Endothelial cell (in vitro differentiated cells): ENCODE measurements at places on chromosomes 11 and 22.
A peak's percentile ranks its signal among the peaks of the same experiment; 100 is the strongest.

GRCh38 chr22:45441138-45441537, 27.6 kb downstream of the RIBC2 start:
- H3K27me3 ChIP-seq, result peaks cover 6% of the 10 kb centered on the region
- no peak overlapping the region for H3K4me3 ChIP-seq
- H3K36me3 ChIP-seq, result peaks cover 4% of the 10 kb centered on the region
- DNase-seq, result peak; percentile 48
- H3K27ac ChIP-seq, result no peak overlapping the region
- H3K4me1 ChIP-seq, result peaks cover 18% of the 10 kb centered on the region

- peak; percentile 79 for DNase-seq
- peaks cover 50% of the 10 kb centered on the region for H3K4me1 ChIP-seq
These were observed 11.7 kb upstream of the GLYATL1 start for GRCh38 chr11:58927393-58928106.

DNA sequence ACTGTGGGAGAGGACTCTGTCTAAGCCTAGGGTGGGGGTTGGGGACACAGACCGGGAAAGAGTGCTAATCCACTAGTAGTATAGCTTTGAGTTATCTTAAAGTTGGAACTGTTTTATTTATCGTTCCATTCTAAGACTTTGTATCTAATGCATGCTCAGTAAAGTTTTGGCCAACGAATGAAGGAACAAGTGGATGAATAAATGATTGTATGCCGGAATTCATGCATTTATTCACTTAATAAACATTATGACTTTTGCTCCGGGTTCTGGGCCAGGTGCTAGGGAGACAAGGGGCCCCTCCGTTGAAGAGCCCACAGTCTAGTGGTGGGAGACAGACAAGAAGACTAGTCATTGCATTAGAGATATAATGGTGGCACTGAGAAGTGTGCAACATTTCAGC, 645 bp downstream of the RNF121 start:
- peaks cover 8% of the 10 kb centered on the region for H3K27me3 ChIP-seq
- no peak for DNase-seq
- H3K4me3 ChIP-seq, result peak overlapping the region; percentile 100
- peak overlapping the region; percentile 100 for H3K27ac ChIP-seq
- peaks cover 5% of the 10 kb centered on the region for H3K36me3 ChIP-seq

DNA sequence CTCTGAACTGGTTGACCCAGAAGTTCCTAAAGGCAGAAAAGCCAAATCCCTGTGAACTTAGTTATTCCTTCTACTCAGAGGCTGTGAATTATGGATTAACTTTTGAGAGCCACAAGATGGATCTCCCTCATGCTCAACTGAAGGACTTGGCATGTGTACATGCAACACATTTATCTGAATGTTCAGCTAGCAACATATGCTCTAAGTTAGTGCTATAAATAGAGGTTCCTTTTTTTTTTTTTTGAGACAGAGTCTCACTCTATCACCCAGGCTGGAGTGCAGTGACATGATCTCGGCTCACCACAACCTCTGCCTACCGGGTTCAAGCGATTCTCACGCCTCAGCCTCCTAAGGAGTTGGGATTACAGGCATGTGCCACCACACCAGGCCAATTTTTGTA, 40.1 kb downstream of the EIF4ENIF1 start:
- no peaks in the 10 kb centered on the region for H3K27me3 ChIP-seq
- H3K4me3 ChIP-seq, result no peak overlapping the region
- H3K27ac ChIP-seq, result no peak overlapping the region
- H3K36me3 ChIP-seq, result peaks cover 27% of the 10 kb centered on the region
- DNase-seq, result no peak
- no peaks in the 10 kb centered on the region for H3K4me1 ChIP-seq

DNA sequence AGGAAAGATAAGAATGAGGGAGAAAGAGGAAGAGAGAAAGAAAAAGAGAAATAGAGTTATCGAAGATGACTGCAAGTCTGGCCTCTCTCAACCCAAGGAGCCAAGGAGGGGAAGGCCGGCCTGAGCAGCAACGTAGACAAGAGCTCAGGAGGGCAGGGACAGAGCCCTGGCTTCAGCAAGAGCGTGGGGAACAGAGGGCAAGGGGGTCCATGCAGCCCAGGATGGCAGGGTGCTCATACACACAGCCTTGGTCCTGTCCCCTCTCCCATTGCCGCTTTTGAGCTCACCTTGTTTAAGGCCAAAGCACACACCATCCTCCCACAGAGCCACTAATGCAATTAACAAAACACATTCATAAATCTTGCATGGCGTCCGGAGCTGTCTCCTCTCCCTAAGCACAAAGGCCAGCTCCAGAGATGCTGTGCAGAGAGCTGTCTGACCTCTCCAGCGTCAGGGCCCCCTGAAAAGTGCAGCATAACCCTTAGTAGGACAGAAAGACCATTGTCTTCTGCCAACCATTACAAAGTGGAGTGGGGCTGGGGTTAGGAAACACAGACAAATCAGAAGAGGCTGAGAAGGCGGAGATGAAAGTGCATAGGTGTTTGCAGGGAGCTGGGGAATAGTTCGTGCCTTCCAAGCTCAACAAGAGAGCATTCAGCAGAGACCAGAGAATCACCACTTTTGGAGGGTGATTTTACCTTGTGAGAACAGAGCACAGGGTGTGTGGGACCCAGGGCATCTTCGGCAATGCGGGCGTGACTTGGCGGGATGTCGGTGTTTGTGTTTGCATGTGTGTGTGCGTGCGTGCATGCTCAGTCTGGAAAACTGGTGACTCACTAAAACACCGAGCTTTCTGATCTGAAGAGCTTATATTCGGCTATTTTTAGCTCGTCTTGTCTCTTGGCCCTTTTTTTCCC, 28.2 kb upstream of the JAM3 start:
- no peak overlapping the region for H3K27ac ChIP-seq
- H3K4me3 ChIP-seq, result peak overlapping the region; percentile 1
- no peaks in the 10 kb centered on the region for H3K36me3 ChIP-seq
- H3K4me1 ChIP-seq, result peaks cover 16% of the 10 kb centered on the region

- H3K4me3 ChIP-seq, result no peak overlapping the region
- H3K27ac ChIP-seq, result peak overlapping the region; percentile 78
- peaks cover 43% of the 10 kb centered on the region for H3K4me1 ChIP-seq
- no peak for DNase-seq
- H3K27me3 ChIP-seq, result peaks cover 6% of the 10 kb centered on the region
These were observed 14.4 kb downstream of the OAF start for GRCh38 chr11:120224972-120225909.

GRCh38 chr11:1460396-1460985, 26.1 kb downstream of the MOB2 start:
- peaks cover 3% of the 10 kb centered on the region for H3K27me3 ChIP-seq
- no peaks in the 10 kb centered on the region for H3K4me1 ChIP-seq
- H3K36me3 ChIP-seq, result peaks cover 2% of the 10 kb centered on the region
- no peak for DNase-seq
- no peak overlapping the region for H3K27ac ChIP-seq

DNA sequence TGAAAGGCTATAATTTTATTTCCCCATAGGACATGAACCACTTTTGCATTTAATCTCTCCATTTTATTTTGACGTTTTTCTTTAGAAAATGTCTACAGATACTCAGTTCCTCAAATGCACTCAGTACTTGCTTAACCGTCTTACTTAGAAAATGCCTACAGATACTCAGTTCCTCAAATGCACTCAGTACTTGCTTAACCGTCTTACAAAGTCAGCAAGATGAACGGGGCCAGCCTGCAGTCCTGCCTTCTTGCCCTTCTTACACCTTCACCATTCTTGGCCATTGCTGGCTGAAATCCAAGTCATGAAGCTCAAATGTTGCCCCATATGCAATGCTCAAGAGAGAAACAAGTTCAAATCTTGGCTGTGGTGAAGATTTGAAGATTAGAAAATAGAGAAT, 34.1 kb downstream of the CSNK2A3 start:
- no peak overlapping the region for H3K27ac ChIP-seq
- no peak for DNase-seq
- H3K36me3 ChIP-seq, result peaks cover 43% of the 10 kb centered on the region

DNA sequence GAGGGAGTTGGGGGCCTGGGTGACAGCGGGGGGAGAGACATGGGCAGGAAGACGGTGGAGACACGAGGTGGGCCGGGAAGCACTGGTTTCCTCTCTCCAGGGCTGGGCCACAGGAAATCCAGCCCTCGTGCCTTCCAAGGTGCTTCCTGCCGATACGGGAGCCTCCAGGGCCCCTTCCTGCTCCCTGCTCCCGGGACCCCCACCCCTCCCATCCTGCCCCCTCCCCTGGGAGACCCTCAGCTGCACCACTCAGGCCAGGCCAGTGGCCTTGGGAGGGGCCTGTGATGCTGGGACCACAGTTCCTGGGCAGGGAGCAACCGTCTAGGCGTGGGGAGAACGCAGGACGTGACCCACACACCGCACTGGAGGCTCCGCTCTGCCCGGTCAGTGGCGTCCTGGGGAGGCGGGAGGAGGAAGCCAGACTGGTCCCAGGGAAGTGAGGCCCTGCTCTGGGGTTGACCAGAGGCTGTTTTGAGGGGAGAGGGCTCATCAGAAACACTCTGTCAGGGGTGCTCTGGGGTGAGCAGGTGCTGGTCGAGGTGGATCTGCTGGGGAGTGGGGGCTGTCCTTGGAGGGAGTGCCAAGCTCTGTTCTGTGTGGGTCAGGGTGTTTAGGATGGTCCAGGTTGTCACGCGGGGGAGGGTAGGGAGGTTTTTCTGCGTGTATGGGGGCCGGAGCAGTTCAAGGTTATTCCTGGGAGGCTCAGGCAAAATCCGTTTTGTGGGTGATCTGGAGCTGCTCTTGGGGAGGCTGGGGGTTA, at the start of gene SHANK3:
Gene SHANK3, plus strand, starts transcription at position 353 of the 760 bp plus-strand sequence.
- peak within 1 kb of the TSS; percentile 100 for H3K4me3 ChIP-seq
- DNase-seq, result peak; percentile 92
- peaks cover 34% of the 10 kb centered on the region for H3K27me3 ChIP-seq
- peaks cover 53% of the 10 kb centered on the region for H3K4me1 ChIP-seq
- H3K36me3 ChIP-seq, result peaks cover 28% of the 10 kb centered on the region
- peak within 1 kb of the TSS; percentile 98 for H3K27ac ChIP-seq

- no peak for DNase-seq
- H3K4me3 ChIP-seq, result no peak overlapping the region
- peaks cover 7% of the 10 kb centered on the region for H3K36me3 ChIP-seq
- H3K4me1 ChIP-seq, result peaks cover 16% of the 10 kb centered on the region
- peaks cover 12% of the 10 kb centered on the region for H3K27me3 ChIP-seq
These were observed 7.6 kb upstream of the AMPD3 start for GRCh38 chr11:10447445-10447844.

- peaks cover 22% of the 10 kb centered on the region for H3K4me1 ChIP-seq
- peaks cover 5% of the 10 kb centered on the region for H3K36me3 ChIP-seq
- H3K4me3 ChIP-seq, result peak overlapping the region; percentile 95
- H3K27ac ChIP-seq, result peak overlapping the region; percentile 68
- H3K27me3 ChIP-seq, result peaks cover 9% of the 10 kb centered on the region
- DNase-seq, result no peak
These were observed 581 bp upstream of the FBXO3 start for GRCh38 chr11:33774736-33775466.

DNA sequence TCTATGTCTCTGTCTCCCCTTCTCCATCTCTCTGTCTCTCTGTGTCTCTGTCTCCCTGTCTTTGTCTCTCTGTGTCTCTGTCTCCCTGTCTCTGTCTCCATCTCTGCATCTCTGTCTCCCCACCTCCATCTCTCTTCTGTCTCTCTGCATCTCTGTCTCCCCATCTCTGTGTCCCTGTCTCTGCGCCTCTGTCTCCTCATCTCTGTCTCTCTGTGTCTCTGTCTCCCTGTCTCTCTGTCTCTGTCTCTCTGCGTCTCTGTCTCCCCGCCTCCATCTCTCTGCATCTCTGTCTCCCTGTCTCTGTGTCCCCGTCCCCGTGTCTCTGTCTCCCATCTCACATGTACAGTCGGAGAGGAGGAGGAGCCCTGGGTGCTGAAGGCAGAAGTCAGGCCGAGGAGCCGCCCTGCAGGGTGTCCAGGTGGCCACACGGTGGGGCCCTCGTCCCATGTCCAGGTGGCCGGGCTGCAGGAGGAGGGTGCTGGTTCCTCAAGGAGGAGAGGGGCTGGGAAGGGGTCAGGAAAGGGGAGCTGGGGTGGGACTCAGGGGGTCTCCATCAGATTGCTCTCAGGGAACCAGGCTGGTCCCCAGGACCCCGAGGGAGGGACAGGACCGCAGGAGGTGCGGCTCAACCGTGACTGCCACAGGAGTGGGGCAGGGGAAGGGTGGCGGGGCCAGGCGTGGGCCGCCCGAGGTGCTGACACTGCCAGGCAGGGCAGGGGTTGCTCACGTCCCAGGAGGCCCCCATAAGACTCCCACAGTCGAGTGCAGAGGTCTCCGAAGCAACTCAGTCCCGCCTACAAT, 25.6 kb upstream of the TH start:
- H3K27ac ChIP-seq, result no peak overlapping the region
- DNase-seq, result peak; percentile 87
- H3K27me3 ChIP-seq, result peaks cover 14% of the 10 kb centered on the region
- H3K4me3 ChIP-seq, result no peak overlapping the region
- H3K4me1 ChIP-seq, result peaks cover 2% of the 10 kb centered on the region

DNA sequence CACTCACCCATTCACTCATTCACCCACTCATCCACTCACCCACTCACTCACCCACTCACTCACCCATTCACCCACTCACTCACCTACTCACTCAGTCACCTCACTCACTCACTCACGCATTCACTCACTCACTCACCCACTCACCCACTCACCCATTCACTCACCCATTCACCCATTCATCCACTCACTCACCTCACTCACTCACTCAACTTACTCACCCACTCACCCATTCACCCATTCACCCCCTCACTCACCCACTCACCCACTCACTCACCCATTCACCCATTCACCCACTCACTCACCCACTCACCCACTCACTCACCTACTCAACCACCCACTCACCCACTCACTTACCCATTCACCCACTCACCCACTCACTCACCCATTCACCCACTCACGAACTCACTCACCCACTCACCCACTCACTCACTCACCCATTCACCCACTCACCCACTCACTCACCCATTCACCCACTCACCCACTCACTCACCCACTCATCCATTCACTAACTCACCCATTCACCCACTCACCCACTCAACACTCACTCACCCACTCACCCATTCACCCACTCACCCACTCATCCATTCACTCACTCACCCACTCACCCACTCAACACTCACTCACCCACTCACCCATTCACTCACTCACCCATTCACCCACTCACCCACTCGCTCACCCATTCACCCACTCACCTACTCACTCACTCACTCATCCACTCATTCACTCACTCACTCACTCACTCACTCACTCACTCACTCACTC, 13.7 kb downstream of the MUC5AC start:
- no peak overlapping the region for H3K4me3 ChIP-seq
- DNase-seq, result no peak
- peaks cover 6% of the 10 kb centered on the region for H3K4me1 ChIP-seq
- H3K27me3 ChIP-seq, result peaks cover 7% of the 10 kb centered on the region
- no peak overlapping the region for H3K27ac ChIP-seq

DNA sequence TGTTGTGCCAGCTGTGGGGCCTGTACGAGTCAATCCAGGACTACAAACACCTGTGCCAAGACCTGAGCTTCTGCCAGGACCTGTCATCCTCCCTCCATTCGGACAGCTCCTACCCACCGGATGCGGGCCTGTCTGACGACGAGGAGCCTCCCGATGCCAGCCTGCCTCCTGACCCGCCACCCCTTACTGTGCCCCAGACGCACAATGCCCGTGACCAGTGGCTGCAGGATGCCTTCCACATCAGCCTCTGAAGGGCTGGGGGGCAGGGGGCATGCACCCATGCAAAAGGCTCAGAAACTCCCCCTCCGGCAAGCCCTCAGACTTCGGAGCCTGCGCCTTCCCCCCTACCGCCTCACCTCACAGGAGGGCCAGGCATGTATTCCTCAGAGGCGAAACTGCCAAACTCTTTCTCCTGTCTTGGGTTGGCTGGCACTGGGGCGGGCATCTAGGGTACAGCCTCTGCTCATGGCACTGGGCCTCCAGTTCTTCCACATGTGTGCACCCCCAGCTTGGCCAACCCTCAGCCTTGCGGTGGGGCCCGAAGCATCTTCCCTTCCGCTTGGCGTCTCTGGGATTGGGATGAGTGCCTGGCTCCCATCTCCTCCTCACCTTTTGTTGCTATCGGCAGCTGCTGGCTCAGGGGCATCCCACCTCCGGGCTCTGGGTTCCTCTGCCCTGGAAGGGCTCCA, 1.2 kb downstream of the FAM89B start:
- peaks cover 43% of the 10 kb centered on the region for H3K4me1 ChIP-seq
- H3K4me3 ChIP-seq, result peak overlapping the region; percentile 88
- H3K27me3 ChIP-seq, result peaks cover 37% of the 10 kb centered on the region
